ENCODE measurements at places on chromosomes 1 and 21.

- peak; percentile 74 for DNase-seq
Measured at GRCh38 chr1:50308878-50309277, 114.4 kb downstream of the DMRTA2 start.

GRCh38 chr1:40895601-40896000 is 33.4 kb upstream of the CITED4 start:
- DNase-seq = no peak

DNA sequence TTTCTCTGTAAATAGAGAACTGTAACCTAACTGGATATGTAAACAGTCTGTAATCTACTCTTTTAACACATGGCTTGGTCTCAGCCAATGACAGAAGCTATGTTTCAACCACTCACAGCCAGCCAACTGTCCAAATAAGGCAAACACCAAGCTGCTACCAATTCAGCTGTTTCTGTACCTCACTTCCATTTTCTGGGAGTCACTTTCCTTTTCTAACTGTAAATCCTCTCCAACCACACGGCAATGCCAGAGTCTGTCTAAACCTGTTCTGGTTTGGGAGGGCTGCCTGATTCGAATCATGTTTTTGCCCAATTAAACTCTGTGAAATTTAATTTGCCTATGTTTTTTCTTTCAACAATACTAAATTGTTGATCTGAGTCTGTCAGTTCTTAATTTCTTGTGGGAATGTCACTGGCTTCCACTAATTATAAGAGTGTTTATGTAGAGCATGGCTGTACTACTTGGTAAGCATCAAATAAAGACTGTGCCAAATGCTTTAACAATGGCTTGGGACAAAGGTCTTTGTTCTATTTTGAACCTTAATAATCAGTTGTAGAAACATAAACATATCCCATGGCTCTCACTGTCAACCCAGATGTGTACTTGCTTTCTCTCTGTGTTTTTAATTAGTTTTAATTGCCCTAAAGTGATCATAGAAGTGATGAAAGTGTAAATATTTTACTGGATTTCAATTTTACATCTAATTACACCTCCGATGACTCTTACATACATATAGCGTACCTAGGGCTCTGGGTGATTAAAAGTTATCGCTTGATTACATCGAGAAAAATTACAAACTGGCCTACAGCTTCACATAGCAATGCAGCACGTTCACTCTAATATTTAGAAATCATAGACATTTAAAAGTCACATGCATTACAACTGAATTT is 1144.6 kb upstream of the TMPRSS15 start:
- no peak for DNase-seq

- no peak for DNase-seq
Measured at GRCh38 chr1:165173409-165173808, 183.1 kb downstream of the LMX1A start.

GRCh38 chr1:29209173-29209572 is 21.6 kb downstream of the MECR start:
- DNase-seq = no peak

DNA sequence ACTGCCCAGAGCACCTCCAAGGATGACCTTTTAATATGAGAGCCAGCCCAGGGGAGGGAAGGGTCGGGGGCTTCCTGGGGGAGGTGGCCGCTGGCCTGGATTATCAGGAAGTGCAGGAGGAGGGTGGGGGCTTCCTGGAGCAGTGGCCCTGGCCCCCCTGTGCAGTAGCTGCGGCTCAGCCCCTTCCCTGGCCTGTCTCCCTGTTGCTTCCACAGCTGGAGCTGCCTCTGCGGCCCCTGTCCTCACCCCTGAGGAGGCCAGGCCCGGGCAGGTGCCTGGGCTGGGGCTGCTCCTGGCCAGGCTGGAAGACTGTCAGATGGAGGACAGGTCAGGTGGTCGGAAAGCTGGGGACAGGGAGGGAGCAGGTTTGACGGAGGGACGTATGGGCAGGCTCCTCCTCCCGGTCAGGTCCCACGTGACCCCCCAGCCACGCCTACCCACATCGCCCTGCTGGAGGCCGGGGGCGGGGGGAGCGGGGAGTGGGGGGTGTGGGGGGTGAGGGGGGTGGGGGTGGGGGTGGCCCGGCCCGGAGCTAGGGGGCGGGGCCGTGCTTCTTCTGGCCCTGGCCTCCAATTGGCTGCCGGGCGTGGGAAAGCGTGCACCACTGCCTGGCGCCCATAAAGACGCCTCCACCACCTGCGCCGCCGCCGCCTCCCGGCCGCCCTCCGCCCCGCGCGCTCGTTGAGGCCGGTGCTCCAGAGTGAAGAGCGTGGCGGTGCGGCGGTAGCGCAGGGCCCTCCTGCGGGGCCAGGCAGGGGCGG is 10.2 kb upstream of the TNFRSF14 start:
- no peak for DNase-seq

DNA sequence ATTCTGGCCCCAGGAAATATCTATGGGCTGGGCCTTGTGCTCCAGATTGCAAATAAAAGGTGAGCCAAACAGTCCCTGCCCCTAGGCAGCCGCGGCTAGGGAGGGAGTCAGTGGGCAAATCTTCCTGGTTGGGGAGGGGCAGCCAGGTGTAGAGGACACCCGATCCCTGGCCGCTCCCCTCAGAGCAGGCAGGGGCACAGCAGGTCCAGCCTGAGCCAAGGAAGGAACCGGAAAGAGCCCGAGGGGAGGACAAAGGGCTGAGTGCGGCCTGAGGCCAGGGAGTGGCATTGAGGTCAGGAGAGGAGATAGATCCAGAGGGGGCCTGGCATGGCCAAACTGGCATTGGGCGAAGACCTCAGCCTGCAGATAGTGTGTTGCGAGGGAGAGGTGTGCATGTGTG is 36.6 kb upstream of the ARF1 start:
- no peak for DNase-seq

DNA sequence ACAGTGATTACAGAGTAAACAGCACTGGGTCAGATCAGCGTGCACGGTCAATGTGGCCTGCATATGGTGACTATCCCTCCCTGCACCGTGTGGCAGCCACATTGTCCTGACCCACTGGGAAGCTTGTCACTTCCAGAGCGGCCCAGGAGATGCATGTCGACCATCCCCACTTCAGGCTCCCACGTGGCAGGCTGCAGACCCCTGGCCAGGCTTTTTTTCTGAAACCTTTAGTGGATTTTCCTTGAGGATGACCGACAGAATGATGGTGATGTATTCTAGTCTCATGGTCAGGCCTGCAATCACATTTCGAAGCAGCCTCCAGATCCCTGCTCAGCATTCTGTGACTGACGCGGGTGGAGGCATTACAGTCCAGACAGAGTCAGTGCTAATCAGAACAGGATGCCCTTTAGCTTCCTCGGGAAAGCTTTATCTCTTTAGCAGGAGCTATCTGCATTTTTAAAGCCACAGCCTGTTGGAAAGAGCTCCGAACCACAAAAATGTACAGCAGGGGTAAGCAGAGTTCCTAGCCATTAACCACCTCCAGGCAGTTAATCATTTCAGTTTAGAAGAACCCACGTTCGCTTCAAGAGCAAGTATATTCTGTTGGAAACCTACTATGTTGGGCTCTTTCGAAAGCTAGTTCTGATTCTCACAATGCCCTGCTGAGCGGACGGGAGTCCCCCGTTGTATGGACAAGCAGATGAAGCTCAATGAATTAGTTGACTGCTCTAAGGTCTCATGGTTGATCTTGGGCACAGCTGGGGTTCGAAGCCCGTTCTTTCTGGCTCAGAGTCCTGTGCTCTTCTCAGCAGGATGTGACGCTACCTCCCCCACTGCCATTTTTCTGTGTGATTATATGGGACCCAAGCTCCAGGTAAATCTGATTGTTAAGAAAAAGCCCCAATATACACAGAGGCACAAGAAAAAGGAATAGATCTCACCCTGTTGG is 56.5 kb downstream of the IRF2BP2 start:
- no peak for DNase-seq

DNA sequence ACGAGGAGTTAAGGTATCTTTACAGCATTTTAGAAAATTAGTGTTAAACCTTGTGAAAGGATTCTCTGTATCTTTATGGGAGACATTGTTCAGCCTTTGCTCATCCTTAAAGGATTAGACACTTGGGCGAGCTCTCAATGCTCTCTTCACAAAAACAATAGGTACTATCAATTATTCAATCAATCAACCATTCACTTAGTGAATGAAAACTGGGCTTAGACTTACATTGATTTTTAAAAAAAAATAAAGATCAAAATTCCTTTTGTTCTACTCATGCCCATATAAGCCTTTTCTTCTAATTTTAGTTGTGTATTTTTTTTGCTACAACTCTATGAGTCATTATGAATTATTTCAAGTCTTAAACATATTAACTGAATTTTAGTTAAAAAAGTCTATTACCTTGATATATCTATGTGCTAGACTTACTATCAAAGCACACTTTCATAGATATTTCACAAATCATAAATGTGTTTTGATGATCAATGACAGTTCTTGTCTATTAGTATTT is 181.2 kb downstream of the DPYD start:
- no peak for DNase-seq

DNA sequence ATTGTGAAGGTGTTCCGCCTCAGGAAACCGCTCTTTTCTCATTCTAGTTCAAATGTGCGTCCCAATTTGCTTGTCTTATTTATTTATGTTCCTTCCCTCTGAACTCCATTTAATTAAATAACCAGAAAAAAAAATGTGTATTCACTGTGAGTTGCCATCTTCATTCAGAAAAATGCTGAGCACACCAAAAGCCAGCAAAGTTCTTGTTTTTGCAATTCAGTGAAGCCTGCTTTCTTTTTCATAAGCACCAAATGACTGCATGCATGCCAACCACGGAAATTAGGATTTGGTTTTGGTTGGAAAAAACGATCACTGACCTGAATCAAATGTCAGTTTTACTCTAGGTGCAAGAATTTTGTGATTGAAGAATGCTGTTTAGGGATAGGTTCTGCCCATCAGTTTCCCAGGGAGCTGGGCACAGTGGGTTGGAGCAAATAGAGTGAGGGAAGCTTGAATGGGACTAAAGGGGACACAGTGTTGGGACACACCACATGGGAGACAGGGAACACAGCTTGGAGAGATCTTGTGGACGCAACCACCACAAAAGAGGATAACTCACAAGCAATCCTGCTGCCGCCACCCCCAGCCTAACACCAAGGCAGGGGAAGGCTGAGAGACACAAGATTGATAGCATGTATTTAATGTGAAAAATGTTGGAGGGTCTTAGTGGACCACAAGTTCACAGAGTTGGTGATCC is 183.4 kb upstream of the GALNT2 start:
- no peak for DNase-seq

- DNase-seq = no peak
Measured at GRCh38 chr1:12302798-12303447, 73.1 kb downstream of the VPS13D start.

DNA sequence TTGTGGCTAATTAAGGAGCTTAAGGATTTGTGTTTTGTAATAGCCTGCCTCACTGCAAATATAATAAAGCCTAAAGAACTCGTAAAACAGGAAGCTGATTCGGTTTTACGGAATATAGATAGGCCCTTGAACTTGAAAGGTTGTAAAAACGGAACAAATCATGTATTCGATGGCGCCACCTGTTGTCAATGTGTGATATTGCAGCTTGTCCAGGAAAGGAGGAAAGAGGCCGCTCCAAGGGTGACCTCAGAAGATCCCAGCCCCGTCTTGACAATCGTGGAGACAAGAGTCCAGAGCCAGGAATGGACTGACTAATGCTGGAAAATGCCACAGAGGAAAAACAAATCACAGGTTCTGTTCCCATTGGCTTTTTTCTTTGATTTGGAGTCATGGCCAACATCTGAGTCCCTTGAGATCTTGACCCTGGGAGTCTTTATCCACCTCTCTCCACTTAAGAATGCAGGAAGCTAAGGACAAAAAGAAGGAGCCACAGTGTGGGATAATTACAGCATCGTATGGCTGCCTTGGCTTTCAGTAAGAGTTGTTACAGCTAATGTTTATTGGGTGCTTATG is 7.0 kb upstream of the IGSF21 start:
- peak; percentile 29 for DNase-seq

- DNase-seq = no peak
Measured at GRCh38 chr1:155941845-155942531, 550 bp downstream of the RXFP4 start.

DNA sequence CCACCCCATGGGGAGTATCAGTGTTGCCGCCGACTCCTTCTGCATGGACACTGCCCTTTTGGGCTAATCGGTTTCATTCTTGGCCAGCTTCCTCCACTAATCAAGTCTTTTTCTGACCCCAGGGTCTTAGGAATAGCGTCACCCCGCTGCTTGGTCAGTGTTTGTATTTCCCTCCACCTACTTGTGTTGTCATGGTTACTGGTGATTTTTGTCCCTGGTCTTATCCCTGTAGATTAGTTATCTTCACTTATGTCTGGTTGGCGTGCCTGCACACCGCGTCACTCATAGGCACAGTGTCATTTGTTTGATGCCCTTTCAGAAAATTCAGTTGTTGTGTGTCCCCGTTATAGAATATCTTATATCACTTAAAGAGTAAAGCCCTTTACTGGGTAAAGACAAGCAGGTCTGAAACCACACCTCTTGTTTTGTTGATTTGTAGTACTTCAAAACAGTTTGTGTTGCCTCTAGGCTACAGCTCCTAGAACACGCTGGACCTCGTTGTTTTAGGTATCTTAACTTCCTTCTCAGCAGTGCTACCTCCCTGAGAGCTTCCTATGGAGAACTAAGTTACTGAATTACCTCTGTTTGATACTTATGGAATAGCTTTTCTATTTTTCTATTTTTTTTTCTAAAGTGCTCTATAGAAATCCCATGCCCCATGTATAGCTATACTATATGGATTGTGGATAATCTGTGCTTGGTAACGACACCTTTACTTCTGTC is 868 bp downstream of the PPP1R12B start:
- peak; percentile 43 for DNase-seq

- DNase-seq = no peak
Measured at GRCh38 chr1:205465392-205465791, 9.5 kb upstream of the BLACAT1 start.

DNA sequence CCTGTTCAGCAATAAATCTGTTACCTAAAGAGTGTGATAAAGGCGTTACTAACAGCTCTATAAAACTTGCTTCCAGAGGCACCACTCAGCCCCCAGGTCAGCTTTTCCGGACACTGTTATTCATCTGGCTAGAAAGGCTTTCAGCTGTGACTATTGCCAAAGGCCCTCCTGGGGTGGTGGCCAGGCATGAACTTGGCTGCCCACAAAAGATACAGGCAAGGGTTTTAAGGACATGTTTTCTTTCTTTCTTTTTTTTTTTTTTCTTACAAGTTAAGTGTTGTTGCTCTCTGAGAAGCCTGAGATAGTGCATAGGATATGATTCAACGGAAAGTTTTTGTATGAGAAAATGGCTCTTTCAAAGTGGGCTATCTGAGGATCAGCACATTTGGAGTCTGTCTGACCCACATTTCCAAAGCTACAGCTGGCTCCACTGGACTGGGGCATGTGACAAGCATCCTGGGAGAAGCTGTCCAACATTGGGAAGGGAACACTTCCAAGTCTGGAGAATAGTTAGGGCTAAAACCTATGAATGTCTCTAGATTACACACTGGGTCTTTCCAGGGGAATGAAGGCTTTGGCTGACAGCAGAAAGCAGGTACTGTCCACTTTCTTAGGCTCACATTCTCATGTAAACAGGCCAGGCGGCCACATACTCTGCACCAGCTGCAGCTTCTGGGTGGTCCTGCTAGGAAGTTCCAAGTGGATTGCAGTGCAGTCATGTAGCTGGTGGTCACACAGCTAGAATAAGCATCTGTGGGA is 639.7 kb downstream of the LMO4 start:
- peak; percentile 53 for DNase-seq

GRCh38 chr1:115717541-115717940 is 51.0 kb downstream of the CASQ2 start:
- no peak for DNase-seq

GRCh38 chr21:46295996-46296752 is 10.0 kb downstream of the YBEY start:
- DNase-seq = peak; percentile 63
